ENCODE measurements at places on chromosomes 5 and 9.

DNA sequence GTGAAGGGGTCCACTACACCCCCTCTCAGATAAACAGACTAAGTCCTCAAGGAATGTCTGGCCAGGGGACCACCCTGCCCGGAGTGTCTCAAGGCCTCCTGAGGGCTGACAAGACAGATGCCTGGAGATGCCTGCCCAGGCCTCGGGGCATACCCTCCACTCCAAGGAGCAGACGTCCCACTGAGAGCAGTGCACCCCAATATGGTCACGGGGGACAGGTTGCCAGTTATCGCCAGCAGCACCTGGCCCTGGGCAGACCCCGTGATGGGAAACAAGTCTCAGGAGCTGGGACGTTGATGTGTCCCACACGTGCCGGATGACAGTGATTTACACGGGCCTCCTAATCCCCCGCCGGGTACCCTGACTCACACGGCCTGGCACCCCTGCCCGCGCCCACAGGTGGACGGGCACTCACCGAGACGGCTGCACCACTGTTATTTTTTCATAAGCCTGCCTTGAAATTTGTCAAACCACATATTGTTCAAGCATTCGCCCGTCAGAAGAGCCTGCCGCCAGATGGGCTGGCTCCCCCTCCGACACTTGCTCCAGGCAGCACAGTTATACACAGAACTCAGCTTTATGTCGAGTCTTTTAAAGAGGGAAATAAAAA lies 43.9 kb downstream of the BARX1 start:
- no peak for DNase-seq

- DNase-seq: no peak
These were observed 223.2 kb downstream of the PCSK1 start for GRCh38 chr5:96209829-96210228.

DNA sequence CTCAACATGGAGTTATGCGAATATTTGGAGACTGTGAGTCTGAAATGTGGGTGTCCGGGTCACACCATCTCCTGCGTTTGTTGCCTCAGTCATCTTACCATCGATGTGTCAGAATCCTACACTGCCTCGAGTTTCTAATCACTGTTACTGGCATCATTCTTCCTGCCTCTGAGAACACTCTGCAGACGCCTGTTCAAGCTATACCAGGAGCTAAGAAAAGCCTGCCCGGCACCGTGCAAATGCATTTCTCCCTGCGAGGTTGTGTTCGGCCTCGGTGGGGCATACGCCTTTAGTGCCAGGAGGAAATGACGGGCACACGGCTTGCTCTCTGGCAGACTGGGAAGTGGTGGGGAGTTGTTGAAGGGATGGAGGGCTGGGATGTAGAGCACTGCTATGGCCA lies 31.2 kb upstream of the SLC25A51 start:
- DNase-seq: no peak

DNA sequence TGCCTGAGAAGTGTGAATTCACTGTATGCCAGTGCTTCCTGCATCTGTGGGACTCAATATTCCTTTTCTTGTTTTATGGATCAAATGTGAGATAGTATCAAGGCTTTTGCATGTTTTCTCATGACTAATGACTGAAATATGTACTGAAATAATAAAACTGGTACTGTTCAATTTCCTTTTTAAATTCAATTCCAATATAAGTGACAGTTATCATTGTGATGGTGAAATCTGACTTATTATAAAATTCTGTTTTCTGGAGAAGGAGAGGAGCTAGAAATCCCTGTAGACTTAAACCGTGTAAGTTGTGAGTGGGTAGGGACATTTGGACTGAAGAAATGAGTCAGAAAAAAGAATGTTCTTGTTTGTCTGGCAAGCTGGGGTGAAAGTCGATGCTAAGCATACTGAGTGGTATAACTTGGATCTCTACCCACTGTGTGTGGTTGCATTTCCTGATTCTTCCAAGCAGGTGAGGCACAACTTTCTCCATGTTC lies 245.2 kb downstream of the EFNA5 start:
- DNase-seq: no peak

DNA sequence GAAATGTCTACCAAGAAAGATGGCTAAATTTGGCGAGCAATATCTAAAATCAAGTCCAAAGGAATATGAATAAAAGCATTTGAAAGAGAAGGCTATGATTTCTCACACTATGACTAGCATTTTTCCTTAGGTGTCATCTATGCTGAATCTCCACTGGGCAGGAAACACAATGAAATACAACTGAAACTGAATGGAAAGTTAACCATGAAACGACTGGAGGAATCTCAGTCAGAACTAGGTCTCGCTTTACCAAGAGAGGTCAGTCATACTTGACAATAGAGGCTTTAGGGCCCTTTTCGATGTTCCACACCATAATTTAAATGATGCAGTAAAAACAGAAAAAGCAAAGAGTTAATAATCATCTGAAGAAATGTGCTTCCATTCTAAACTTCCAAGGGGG lies 339.0 kb downstream of the PDE4D start:
- no peak for DNase-seq

- DNase-seq: no peak
These were observed 299.6 kb downstream of the FAM170A start for GRCh38 chr5:119928974-119929373.

- DNase-seq: no peak
These were observed 127.0 kb downstream of the GNA14 start for GRCh38 chr9:77521091-77521490.
